Activated CD8-positive, alpha-beta memory T cell treated with anti-CD3 and anti-CD28 coated beads for 36 hours (primary cell): ENCODE measurements at places on chromosomes 12 and 14. TPM values are rescaled to one million over a fixed set of nuclear protein-coding genes. Genes with fewer than 3 reads are reported as not detected.

KRT3 gene
- total RNA-seq = not detected

DCN gene
- total RNA-seq = not detected

GDF11 gene
- 13.7 TPM for total RNA-seq

PMCH gene
- total RNA-seq = 1.8 TPM

DPF3 gene
- 1.2 TPM for total RNA-seq

SOX5 gene
- total RNA-seq = 0.04 TPM

AQP6 gene
- not detected for total RNA-seq

SLC22A17 gene
- total RNA-seq = 2.0 TPM

ACVRL1 gene
- not detected for total RNA-seq

TTC8 gene
- total RNA-seq = 7.4 TPM

NRL gene
- total RNA-seq = 1.7 TPM

YBX3 gene
- 278 TPM for total RNA-seq

TGM1 gene
- 3.2 TPM for total RNA-seq

CLEC4A gene
- 0.84 TPM for total RNA-seq

BDKRB1 gene
- total RNA-seq = not detected

PNMA1 gene
- 44.7 TPM for total RNA-seq

LRP1 gene
- total RNA-seq = 0.57 TPM

TXNDC16 gene
- total RNA-seq = 5.0 TPM

KRT72 gene
- total RNA-seq = not detected

MIP gene
- total RNA-seq = not detected

DHRS1 gene
- 7.8 TPM for total RNA-seq

TSPAN9 gene
- total RNA-seq = 0.40 TPM

KRT6C gene
- total RNA-seq = not detected

POTEM gene
- total RNA-seq = not detected

ABCD2 gene
- total RNA-seq = 2.8 TPM

KCNH3 gene
- total RNA-seq = 5.8 TPM

TAS2R9 gene
- total RNA-seq = not detected

SRP54 gene
- total RNA-seq = 74.1 TPM
